ENCODE measurements at places on chromosomes 13 and 19.

DNA sequence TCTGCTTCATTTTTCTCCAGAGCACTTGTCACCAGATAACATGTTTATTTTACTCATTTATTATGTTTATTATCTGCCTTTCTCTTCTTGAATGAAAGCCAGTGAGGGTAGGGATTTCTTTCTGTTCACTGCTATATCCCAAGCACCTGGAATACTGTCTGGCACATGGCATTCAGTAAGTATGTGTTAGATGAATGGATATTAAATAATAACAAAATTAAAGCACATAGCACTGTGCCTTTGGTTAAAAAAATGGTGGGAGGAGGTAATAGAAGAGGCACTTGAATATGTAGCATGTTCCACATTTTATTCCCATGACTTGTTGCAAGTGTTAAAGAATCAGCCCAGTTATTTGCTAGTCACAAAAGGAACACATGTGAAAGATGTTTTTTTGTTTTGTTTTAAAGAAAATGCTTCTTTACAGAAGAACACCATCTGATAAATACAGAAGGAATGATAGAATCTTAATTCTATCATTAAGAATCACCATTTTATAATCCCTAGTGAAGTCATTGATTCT is 151.0 kb downstream of the DLEU7 start:
- DNase-seq: no peak

GRCh38 chr19:2768365-2769132 is 14.5 kb downstream of the SGTA start:
- DNase-seq: no peak

GRCh38 chr19:50432221-50433028 is at the start of gene MYBPC2:
Gene MYBPC2 (plus strand): TSS chr19:50432892. CDS start chr19:50432954, 62 bp downstream.
- DNase-seq: no peak

DNA sequence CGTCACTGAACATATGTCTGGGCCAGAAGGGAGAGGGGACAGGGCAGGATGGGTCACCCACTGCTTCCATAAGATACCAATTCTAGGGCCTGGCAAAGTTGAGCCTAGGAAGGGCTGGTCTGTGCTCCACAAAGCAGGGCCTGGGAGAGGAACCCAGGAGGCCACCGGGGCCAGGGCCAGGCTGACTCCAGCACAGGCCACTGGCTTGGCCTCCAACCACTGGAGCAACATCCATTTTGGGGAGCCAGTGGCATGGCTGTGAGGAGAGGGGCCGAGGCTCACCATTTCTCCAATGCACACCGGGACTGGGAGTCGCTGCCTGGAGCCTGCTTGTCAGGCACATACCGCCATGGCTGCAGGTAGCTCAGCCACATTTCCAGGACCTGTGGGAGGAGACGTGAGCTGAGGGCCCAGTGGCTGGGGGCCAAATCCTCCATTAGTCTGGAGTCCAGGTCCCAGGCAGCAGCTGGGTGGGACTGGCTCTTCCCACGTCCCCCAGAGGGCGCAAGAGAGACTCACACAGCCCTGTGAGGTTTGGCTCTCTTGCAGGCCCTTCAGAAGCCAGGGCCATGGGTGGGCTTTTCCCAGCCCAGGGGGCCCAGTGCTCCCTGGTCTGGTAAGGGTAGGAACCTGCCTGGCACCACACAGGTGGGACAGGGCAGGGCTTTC is 27.7 kb downstream of the TUBA3C start:
- DNase-seq: no peak

DNA sequence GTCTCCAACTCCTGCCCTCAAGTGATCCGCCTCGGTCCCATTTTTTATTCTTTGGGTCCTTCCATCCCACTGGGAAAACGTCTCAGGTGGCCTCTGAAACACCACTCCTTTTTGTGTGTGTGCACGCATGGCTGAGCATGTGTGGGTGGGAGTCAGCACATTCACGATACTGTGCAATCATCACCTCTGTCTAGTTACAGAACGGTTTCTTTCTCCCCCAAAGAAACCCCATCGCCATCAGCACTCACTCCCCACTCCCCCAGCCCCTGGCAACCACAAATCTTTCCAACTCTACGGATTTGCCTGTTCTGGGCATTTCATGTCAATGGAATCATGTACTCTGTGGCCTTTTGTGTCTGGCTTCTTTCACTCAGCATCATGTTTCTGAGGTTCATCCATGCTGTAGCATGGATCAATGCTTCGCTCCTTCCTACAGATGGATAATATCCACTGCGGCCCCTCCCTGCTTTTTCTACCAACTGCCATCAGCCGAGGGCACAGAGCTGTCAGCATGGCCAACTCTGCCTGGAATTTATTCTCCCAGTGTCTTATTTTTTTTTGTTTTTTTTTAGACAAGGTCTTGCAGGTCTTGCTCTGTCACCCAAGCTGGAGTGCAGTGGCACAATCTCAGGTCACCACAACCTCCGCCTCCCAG is 9.7 kb downstream of the F2RL3 start:
- DNase-seq: no peak

GRCh38 chr13:23642110-23642509 is 71.9 kb downstream of the TNFRSF19 start:
- no peak for DNase-seq

GRCh38 chr13:83716121-83716520 is 166.2 kb downstream of the SLITRK1 start:
- DNase-seq: no peak

- DNase-seq: no peak
These were observed 19.5 kb upstream of the TRPC4 start for GRCh38 chr13:37889102-37889501.

- no peak for DNase-seq
These were observed 16.9 kb downstream of the TJP3 start for GRCh38 chr19:3725121-3725520.

DNA sequence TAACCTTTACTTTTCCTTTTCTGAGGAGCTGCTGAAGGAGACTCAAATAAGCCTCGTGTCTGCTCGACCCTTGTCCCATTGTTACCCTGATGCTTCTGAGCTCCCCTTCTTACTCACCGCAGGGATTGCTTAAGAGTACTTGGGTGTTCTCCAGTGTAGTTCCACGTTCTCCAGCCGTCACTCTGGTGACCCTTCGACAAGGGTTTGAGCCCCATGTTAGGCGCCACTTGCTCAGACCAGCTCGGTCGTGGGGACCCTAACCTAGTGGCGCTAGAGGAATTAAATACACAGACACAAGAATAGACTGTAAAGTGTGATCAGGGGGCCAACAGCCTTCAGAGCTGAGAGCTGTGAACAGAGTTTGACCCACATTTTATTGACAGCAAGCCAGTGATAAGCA is 10.3 kb downstream of the ZNF480 start:
- no peak for DNase-seq

- DNase-seq: no peak
These were observed 11.9 kb downstream of the TMEM255B start for GRCh38 chr13:113770937-113771336.

DNA sequence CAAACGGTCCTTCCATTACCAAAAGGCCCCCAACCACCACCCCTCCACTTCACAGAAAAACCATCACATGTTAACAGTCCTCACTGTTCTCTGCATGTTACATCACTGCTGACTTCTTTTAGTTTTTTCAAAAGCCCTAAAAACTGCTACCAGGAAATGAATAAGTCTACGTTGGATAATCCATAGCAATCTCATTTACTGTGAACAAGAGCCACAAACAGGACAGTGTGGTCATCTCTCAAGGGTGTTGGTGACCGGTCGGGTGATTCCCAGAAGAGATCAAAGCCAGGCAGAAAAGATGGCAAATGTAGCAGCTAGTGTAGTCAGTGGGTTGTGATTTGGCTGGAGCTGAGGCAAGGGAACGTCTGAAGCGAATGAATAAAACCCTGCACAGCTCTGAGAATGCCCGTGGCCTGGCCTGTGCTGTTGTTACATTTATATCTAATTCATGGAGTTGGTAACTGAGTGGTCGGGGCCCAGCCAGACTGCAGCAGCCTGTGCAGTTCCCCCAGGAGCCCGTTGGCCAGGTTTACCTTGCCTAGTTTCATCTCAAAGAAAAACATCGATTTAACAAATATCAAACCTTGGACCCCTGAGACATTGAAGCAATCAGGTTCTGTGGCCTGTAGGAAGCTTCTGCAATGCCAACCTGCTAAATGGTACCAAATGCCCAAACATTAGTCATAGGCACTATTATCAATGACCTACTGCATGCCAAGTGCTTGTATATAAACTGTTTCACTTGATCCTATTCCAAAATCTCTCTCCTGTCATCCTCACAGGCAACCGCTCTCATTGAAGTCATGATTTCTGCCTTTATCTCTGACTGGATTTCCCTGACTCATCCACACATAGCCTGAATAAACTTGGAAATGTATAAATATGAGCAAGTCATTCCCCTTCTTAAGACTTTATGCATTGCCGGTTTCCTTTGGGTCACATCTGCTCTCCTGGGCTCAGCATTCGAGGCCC is 153.8 kb upstream of the SERP2 start:
- no peak for DNase-seq

- DNase-seq: no peak
These were observed 61.5 kb upstream of the ZNF536 start for GRCh38 chr19:30310602-30311263.

DNA sequence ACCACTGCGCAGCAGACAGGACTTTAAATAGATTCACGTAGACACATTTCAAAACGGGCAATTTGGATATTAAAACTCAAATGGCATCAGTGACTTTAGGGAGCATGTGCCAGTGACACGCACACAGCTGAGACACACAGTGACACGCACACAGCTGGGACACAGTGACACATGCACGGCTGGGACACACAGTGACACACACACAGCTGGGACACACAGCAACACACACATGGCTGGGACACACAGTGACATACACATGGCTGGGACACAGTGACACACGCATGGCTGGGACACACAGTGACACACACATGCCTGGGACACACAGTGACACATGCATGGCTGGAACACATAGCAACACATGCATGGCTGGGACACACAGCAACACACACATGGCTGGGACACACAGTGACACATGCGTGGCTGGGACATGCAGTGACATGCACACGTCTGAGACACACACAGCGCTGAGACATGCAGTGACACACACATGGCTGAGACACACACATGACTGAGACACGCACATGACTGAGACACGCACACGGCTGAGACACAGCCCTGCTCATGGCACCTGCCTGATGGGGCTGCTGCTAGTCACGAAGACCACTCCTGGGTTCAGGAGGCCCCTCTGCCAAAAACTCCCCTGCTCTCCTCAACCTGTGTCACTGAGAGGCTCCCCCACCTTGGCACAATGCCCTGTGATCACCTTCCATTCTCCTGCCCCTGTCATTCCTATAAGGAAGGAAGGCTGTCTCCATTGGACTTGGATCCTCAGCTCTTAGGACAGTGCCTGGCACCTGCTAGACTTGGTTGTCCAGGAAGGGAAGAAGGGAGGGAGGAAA is 52.5 kb downstream of the SOX1 start:
- no peak for DNase-seq

GRCh38 chr13:74325106-74325505 is 190.9 kb upstream of the KLF12 start:
- DNase-seq: no peak

GRCh38 chr19:40270362-40271089 is 14.6 kb downstream of the AKT2 start:
- DNase-seq: no peak

GRCh38 chr13:46304546-46304945 is 82.5 kb downstream of the RUBCNL start:
- no peak for DNase-seq

- no peak for DNase-seq
These were observed 97.0 kb upstream of the GPR183 start for GRCh38 chr13:99404005-99404755.

DNA sequence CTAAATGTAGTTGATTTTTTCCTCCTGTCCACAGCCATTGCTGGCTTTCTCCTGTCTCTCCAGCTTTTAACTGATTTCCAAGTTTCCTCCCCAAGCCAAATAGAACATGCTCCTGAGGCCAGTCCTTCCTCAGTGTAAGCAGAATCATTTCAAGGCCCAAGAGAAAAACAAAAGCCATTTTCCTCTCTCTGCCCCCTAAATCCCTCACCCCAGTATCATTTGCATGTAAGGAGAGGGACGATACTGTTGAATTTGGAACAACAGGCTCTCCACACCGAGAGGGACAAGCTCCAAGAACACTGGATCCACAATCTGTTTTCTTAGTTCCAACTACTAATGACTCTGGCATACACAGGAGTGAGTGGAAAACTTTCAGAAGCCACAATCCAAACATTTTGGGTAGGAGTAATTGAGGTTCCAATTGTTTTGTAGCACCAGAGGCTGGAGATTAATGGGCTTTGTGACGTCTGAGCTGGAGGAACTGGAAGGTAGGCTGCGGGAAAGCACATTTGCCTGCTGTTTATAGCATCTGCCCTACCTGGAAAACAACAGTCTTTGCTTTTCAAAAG is 156.8 kb downstream of the FLT1 start:
- no peak for DNase-seq

GRCh38 chr19:47176071-47176626 is 45.5 kb downstream of the SAE1 start:
- no peak for DNase-seq

GRCh38 chr13:23767838-23768237 is 121.4 kb downstream of the MIPEP start:
- DNase-seq: no peak

DNA sequence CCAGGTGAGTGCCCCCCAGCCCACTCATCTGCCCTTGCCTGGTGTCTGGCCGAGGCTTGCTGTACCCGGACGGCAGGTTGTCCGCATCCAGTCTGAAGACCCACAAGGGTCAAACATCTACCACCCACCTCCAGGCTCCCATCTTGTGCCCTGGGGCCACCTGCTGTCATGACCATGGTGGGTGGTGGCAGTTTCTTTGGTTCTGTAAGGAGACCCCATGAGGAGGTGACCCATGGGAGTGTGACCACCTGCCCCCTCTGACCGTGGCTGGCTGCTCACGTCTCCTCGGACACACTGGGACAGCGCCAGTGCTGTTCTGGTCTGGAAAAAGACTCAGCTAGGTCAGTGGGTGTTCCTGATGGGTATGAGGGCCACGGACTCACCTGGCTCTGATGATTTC is 93.9 kb downstream of the TEX29 start:
- no peak for DNase-seq

DNA sequence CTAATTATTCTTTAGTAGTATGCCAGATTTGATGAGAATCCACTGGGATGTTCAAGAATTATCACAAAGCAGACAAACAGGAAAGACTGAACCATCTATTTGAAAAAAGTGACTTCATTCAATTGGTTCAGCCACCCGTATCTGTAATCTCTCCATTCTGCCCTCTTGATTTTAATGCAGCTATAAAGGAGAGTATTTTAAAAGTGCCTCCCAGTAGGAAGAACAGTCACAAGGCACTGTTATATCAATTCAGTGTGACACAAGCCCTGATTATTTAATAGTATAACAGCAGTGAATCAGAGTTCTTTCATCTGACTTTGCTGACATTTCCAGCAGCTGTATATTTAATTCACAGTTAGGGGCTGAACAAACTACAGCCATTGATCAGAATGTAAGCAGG is 77.3 kb upstream of the SLAIN1 start:
- DNase-seq: no peak
